ENCODE measurements at places on chromosomes 6 and 20.

DNA sequence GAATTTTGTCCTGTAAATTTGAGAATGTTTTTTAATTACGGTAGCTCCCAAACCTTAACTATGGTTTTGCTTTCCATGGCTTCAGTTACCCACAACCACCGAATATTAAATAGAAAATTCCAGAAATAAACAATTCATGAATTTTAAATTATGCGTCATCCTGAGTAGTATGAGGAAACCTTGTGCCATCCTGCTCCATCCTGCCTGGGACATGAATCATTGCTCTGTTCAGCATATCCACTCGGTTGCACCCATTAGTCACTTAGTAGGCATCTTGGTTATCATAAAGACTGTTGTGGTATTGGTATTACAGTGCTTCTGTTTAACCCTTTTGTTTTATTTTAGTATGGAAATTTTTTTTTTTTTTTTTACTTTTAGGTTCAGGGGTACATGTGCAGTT, 39.7 kb downstream of the KCNS1 start:
- no peak for DNase-seq

DNA sequence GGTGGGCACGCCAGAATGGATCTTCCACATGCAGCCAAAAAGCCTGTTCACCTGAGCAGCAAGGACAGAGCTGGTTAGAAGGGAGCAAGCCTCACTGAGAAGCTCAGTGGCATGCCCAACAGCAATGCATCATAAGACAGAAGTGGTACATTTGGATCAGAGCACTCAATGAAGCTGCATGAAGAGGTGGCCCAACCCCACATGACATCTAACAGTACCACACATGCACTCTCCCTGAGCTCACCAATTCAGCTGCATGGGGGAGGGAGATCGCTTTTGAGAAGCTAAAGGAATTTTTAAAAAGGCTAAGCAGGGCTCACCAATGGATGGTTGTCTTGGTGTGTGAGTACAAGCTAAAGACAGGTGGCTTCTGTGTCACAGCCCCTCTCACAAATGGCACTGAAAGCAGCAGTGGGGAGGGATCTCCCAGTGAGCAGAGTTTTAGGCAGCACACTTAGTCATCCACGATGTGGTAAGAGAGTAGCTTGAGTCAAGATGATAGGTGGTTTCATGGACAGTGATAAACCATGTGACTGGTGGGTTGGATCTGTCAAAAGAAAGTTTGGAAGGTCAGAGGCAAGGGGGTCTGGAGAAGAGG, 166.6 kb upstream of the TAB2 start:
- no peak for DNase-seq

- DNase-seq: no peak
Observed at GRCh38 chr6:1009103-1009502, 302.8 kb upstream of the FOXQ1 start.

DNA sequence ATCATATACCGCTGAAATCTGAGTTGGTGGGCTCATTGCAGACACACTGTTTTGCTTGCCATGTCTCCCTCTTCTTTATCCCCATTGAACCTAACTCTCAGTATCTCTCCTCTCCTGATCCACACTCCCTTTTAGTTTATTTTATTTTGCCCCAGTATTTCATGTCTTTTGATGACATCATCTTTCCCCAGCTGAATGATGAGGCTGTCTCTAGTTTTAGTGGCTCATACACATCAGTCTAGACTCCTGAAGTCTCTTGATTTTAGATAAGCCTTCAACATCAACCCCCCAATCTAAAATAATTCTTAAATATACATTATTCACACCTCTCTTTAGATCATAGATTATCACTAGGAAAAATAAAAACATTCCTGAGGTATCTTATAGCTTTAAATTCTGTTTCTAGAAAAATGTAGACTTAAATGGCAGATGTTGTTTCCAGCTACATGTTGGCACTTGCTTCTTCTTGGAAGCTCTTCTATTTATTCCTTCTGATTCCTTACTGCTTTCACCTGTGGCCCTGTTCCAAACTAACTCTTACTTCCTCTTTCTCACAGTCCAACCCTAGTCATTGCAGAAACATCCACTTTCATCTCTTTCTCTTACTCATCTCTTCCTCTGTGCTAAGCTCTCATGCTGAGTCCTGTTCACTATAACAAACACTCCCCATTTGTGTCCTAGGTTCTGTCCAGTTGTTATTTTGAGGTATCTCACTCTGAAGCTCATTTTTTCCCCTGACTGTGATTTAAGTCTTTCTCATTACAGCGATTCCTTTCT, 191.9 kb upstream of the SLC35B3 start:
- DNase-seq: no peak

DNA sequence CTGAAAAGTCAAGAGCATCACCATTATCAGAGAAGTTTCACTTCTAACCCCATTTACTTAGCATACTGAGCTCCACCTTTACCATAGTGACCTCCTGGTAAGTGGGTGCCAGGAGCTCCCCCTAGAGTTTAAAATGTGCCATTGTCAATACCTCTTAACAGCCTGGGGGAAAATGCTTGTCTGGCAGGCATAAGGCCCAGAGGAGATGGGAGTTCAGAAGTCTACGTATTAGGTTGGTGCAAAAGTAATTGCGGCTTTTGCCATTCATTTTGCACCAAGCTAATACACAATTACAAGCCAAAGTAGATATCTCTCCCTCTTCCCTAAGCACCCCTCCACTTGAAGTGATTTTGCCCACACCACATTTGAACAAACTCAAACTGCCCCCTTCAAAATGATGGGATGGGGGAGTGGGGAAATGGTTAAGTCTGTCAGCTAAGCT, 919.0 kb downstream of the KIF16B start:
- DNase-seq: peak; percentile 37

- DNase-seq: no peak
Observed at GRCh38 chr6:106574741-106575458, 54.4 kb downstream of the RTN4IP1 start.

DNA sequence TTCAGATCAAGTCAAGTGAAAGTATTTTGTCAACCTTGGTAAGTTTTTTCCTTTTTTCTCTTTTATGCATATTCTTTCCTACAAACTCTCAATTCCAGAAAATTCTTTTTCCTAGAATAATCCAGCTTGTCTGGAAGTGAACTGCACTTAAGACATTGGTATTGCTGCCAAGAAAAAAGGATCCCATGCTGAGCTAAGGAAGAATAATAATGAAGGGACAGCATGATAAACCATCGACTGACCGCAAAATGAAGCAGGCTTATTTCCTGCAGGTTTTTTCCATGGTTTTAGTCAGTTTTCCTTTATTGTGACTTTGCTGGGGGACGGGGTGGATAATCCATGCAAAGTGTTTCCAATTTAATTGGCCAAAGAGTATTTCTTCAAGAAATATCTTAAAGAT, 857.6 kb upstream of the SLC35B3 start:
- no peak for DNase-seq

GRCh38 chr20:53202777-53203176, 230.6 kb downstream of the TSHZ2 start:
- no peak for DNase-seq

DNA sequence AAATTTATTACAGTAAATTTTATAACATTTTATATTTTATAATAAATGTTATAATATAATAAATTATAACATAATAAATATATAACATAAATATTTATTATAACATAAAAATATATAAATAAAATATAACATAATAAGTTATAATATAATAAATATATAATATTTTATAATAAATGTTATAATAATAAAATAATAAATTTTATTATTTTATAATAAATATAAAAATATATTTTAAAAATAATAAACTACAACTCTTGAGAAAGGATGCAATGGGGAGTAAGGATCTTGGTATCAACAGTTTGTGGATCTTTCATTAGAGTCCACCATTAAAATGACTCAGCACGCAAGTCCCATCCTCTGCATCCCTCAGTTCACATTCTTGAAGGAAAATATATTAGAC, 312.6 kb downstream of the MEI4 start:
- DNase-seq: no peak

GRCh38 chr6:133407320-133408100, 166.4 kb downstream of the EYA4 start:
- no peak for DNase-seq

- DNase-seq: no peak
Observed at GRCh38 chr6:2503816-2504494, 246.8 kb downstream of the MYLK4 start.

DNA sequence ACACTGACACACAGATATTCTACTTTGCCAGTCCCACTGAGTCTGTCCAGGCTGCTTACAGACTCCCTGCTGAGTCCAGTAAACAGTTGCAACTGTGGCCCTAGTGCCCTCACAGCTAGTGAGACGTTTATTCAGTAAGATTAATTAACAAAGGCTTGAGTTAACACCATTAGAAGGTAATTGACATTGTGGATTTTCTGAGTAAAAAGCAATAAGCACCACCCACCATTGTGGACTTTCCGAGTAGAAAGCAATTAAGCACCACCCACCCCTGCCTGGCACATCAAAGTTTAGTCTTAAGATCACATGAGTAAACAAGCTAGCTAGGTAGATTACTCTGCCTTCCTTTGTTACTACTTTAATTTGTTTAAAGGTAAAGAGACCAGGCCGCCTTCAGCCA, 408.6 kb upstream of the IMPG1 start:
- DNase-seq: no peak

DNA sequence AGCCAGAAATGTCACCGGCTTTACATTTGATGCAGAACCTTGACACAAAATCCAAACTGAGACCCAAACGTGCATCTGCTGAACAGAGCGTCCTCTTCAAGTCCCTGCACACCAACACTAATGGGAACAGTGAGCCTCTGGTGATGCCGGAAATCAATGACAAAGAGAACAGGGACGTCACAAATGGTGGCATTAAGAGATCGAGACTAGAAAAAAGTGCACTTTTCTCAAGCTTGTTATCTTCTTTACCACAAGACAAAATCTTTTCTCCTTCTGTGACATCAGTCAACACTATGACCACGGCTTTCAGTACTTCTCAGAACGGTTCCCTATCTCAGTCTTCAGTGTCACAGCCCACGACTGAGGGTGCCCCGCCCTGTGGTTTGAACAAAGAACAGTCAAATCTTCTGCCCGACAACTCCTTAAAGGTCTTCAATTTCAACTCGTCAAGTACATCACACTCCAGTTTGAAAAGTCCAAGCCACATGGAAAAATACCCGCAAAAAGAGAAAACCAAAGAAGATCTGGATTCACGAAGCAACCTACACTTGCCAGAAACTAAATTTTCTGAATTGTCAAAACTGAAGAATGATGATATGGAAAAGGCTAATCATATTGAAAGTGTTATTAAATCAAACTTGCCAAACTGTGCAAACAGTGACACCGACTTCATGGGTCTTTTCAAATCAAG, 108.4 kb downstream of the RTN4IP1 start:
- DNase-seq: no peak

DNA sequence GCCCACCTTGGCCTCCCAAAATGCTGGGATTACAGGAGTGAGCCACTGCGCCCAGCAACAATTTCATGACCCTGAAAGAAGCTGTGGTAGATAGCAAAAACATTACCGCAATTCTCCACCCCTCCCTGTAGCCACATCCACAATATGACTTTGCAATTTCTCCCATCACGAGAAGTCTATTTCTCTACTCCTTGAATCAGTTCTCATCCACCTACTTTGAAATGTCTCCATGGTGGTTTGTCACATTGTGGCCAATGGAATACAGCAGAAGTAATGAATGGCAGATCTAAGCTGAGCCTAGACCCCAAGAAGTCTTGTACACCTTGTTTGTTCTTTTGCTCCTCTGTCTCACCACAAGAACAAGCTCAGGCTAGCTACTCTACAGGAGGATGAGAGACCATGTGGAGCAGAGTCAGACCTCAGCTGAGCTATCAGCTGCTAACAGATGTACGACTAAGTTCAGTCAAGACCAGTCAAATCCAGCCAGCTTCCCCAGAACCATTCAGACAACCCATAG, 6.3 kb downstream of the OXT start:
- no peak for DNase-seq

GRCh38 chr6:164827537-164827936, 481.9 kb downstream of the C6orf118 start:
- DNase-seq: no peak

DNA sequence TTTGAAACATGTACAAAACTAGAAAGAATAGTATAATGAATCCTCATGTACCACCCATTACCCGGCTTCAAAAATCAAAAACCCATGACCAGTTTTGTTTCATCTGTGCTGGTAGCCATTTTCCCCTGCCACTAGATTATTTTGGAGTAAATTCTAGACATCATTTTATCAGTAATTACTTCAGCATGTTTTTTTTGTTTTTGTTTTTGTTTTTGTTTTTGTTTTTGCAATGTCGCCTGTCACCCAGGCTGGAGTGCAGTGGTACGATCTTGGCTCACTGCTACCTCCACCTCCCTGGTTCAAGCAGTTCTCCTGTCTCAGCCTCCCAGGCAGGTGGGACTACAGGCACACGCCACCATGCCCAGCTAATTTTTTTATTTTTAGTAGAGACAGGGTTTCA, 8.0 kb upstream of the PKIG start:
- no peak for DNase-seq

- no peak for DNase-seq
Observed at GRCh38 chr20:49631856-49632418, 64.0 kb upstream of the PTGIS start.

DNA sequence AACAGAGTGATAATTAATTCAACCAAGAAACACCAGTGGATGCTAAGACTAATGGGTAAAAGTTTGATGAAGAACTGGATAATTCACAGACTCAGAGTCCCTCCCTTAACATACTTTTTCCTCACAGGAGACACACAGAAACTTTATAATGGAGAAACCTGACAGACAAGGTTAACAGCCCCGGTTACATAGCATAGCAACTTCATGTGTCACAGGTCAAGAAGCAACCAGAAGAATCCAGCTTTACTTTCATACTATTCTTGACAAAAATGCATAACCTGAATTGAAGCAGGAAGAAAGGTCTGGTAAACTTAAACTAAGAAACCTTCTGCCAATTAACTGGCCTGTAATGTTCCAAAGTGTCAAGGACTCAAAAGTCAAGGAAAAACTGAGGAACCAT, 375.9 kb downstream of the RNF144B start:
- DNase-seq: no peak

DNA sequence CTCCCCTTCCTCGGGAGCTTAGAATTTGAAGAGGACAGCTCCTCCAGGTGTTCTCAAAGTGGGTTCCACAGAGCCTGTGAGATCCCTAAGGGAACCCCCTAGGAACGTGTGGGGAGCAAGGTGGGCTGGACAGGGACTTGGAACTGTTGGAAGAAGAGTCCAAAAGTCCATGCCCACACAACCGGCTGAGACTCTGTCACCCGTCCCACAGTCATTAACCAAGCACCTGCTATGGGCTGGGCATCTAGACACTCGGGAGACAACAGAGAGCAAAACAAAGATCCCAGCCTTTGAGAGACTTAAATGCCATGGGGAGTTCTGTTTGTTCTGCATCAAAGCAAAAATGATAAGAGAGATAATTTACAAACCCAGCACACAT, 51.9 kb upstream of the SAYSD1 start:
- DNase-seq: no peak

DNA sequence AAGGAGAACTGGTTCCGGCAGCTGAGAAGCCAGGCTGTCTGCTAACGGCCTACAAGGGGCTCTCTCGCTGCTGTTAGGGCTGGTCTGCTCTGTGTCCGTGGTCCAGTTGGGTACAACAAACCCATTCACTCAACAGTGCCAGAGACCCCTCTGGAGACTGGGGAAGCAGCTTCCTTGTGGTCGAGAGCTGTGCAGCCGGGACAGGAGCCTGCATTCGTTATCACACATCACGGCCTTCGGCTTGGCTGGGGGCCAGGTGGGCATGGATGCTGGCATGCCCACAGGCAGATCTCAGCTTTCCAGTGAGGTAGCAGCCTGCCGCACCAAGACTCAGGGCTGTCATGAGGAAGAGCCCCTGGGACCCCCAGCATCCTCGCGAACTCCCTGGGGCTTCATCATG, 124.7 kb downstream of the PREX1 start:
- DNase-seq: no peak

- DNase-seq: peak; percentile 62
Observed at GRCh38 chr6:12286373-12287110, 3.6 kb upstream of the EDN1 start.
